NK-92 treated with Interleukin-12 subunit alpha and Interleukin-12 subunit beta, amount 100 ng/mL, for 24 hours (cell line): ENCODE measurements at places on chromosomes 4 and X.

GRCh38 chrX:24874604-24875247 is 141.0 kb downstream of the ARX start:
- no peak for DNase-seq

- DNase-seq = no peak
These were observed 172.7 kb upstream of the MED14 start for GRCh38 chrX:40908026-40908425.

- DNase-seq = no peak
These were observed 24.1 kb downstream of the C4orf50 start for GRCh38 chr4:5993876-5994811.

DNA sequence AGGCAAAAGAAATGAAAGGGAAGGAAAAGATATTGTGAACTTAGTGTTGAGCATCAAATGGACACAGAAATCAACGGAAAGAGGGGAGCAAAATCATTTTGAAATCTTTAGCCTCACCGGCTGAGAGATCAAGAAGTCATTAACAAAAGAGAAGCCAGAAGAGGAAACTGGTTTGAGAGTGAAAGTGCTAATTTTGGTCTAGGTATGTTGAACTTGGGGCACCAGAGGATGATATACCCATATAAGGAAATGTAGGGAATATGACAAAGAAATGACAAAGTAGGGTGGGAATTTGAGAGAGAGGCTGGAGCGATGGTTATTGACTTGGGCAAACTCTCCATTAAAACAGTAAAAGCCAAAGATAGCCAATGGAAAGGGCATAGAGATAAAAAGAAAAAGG is 183.4 kb upstream of the ATOH1 start:
- DNase-seq = no peak

DNA sequence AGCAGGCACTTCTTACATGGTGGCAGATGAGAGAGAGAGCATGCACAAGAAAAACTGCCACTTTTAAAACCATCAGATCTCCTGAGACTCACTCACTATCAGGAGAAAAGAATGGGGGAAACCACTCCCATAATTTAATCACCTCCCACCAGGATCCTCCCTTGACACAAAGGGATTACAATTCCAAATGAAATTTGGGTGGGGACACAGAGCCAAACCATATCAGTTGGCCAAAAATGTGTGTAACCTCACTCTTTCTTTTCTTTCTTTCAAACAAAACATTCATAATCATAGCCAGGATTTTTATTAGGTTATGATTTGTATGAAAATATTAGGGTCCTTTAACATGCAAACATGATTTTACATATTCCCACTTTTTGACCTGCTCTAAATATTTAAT is 222.1 kb downstream of the PCDH18 start:
- no peak for DNase-seq

GRCh38 chr4:119540249-119540648 is 88.4 kb downstream of the PDE5A start:
- no peak for DNase-seq

- DNase-seq = no peak
These were observed 473 bp upstream of the TKTL2 start for GRCh38 chr4:163474027-163474426.
